ENCODE measurements at places on chromosomes 7 and 10.

- no peak for DNase-seq
These were observed 39.3 kb upstream of the DRGX start for GRCh38 chr10:49435225-49435624.

GRCh38 chr7:92799446-92800211 is 36.7 kb downstream of the CDK6 start:
- no peak for DNase-seq

DNA sequence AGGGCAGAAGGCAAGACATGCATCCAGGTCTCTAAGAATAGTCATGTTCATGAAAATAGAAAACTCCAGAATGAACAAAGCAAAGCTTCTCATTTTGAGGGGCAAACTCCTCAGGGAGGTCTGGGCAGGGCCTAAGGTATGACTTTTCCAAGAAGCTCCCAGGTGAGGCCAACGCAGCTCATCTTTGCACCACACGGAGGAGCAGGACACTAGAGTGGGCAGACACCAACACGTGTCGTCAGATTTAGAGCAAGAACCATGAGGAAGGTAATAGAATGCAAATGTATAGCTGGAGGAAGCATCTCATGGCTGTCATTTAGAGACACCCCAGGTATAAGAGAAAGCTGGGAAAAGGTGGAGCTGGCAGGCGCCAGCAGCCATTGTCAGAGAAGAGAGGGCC is 95.7 kb downstream of the WDFY4 start:
- no peak for DNase-seq

GRCh38 chr10:133388236-133388972 is 5.6 kb upstream of the MTG1 start:
- DNase-seq: no peak

- DNase-seq: no peak
These were observed 7.0 kb downstream of the AQP1 start for GRCh38 chr7:30918676-30919075.

DNA sequence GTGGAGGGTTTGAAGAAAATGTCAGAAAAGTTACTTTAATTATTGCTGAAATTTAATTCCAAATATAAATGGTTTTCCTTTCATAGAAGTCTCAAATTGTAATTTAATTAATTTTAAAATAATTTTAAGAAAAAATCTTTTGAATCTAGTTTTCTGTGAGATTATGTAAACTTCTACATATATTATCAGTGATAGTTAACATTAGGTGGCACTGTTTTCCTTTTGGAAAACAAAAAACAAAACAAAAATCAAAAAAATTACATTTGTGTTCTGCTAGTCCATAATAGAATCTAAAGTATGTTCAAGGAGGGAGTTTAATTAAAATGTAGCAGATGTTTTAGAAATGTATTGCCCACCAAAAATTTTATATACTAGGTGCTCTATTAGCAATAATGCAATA is 1456.7 kb downstream of the REEP3 start:
- no peak for DNase-seq

DNA sequence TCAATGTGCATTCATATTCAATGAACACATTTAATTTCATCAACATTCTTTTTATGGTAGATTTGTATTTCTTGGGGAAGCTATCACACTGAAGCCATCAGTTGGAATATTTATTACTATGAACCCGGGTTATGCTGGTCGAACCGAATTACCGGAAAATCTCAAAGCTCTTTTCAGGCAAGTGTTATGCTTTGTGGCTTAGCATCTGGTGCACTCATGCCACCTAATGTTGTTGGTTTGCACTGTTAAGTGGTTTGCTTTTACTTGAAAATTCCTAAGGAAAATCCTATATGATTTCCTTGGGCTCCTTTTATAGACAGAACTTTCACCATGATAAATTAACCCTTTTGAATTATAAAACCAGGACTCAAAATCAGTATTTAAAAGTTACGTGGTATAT is 147.9 kb downstream of the DNAH11 start:
- no peak for DNase-seq

DNA sequence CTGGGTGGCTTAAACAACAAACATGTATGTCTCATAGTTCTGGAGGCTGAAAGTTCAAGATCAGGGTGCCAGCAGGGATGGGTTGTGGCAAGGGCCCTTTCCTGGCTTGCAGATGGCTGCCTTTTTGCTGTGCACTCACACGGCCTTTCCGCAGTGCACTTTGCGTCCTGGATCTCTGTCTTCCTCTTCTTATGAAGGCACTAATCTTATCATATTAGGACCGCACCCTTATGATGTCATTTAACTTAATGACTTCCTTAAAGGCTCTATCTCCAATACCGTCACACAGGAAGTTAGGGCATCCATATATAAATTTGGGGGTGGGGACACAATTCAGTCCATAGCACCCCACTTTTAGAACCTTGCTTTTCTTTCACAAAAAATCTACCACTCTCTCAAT is 255.2 kb downstream of the SNX13 start:
- no peak for DNase-seq

DNA sequence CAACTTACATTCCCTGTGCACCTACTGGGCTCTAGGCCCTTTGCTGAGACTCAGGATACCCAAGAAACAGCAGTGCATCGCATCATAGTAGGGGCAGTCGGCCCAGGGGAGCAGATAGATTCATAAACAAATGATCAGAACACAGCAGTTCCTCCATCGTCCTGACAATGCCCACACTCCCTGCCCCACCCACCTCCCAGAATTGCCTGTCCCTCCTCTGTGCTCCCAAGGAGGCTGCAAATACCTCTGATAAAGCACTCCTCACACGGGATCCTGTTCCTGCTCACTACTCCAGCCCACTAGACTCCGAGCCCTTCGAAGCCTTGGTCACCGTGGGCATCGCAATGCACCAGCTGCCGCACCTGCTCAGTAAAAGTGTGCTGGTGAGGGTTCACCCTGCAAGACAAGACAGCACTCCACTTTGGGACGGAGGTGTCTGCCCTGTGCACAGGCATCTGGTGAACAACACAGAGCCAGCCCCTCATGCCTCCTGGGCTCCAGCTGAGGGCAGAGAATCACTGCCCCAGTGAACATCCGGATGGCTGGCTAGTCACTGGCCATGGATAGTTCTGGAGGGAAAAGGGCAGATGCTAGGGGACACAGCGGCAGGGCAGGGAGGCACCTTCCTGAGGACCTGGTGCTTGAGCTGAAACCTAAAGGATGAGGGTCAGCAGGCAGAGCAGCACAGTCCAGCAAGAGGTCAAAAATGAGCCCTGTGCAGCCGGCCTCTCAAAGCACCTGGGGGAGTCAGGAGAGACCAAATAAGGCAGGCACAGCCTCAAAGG is 60.7 kb downstream of the TNS3 start:
- DNase-seq: no peak

- DNase-seq: no peak
These were observed 30.4 kb upstream of the OTUD1 start for GRCh38 chr10:23408330-23408976.

DNA sequence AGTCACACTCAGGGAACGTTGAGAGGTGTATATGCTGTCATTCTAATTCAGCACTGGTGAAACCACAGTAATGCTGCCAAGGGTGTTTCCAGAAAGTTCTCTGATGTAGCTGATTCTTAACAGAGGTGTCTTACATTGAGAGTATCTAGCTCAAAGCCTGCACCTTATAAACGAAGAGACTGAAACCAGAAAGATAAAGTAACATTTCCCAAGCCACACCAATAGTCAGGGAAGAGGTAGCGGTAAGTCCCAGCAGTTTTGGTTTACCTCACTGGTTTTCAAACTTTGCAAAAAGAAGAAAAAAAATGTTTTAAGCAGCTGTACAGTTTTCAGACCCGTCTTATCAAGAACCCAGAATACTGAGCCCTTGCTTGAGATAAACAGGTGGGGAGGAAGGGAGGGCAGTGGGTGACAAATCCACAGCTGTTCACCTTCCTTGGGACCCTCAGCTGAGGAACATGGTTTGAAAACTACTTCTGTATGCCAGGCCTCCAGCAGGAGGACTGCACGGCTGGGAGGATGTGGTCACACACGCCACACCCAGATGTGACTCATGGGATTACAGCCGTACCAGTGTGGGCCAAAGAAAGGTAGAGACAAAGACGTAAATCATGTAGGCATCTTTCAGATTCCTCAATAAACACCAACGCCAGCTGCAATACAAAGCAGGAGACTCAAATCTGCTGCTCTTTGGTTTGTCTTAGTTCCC is 63.9 kb upstream of the GSDME start:
- no peak for DNase-seq

- DNase-seq: no peak
These were observed 634 bp upstream of the OR9A4 start for GRCh38 chr7:141915565-141915964.

DNA sequence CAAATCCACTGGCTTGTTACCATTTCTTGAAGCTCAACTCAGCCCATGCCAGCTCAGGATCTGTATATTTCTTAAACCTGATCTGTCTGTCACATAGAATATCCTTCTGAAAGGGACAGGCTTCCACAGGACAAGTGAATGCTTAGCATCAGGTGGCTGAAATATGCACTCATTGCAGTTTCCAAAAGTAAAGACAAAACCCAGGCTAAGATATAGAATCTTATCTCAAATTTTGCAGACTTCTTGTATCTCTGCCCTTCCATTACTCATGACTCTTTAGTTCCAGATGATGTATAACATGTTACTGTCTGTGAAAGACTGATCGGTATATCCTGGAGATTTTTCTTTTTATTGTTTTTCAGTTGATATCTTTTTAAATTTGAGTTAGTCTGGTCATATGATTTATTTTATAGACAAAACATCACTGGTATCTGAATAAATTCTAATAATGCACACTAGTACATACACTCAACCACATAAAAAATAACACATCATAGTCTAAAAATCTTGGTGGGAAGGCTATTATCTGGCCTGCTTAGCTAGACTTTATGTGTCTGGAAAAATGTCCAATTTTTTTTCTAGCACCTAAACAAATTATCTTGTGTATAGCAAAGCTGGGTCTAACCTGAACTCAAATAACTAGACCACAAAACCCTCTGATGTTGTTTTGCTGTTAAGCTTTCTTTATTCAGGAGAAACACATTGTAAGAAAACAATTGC is 182.6 kb downstream of the ADAM12 start:
- no peak for DNase-seq

GRCh38 chr10:47237316-47238260 is 62.4 kb upstream of the GDF10 start:
- DNase-seq: no peak

DNA sequence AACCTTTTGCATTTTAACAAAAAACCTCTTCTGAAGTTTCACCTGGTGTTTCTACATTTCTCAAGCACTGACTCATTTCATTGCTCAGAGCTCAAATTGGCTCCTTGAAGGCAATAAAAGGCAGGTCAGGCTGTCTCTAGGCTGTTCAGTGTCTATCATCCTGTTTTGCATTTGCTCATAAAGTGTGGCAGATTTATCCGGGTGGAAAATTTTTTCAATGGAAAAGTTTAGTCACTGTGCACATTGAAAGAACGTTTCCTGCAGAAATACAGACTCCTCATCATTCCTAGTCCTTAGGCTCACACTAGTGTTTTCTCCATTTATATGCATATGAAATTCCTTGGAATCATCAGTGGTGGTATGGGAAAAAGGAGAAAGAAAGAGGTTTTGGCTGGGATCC is 114.2 kb upstream of the DGKB start:
- DNase-seq: no peak

DNA sequence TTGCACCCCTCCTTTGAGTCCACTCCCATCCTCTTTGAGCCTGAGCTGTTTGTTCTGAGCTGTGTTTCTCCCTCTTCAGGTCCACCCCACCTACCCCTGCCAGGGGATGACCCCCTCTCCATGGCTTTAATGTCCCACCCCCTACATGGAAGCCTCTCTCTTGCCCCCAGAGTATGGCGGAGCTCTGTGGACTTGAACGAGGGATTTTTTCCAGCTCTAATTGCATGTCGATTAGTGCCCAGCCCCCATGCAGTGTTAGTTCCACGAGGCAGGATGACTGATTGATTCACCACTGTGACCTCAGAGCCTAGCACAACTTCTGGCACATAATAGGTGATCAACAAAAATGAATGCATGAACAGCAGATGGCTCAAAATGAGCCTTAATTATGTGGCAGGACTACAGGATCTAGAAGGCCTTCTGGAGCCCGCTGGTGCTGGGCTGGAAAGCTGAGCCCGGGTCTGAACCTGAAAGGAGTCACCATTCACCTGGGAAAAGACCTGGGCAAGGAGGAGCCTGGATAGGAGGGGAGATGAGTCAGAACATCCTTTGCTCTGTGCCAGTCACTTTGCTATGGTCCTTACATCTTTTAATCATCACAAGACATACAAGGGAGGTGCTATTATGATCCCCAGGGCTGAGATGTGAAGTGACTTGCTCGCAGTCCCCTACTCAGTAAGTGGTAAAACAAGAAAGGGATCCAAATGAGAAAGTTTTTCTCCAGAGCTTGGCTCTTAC is 17.1 kb upstream of the SLC18A2 start:
- no peak for DNase-seq

- peak; percentile 87 for DNase-seq
These were observed 169.5 kb upstream of the KLF14 start for GRCh38 chr7:130903358-130903974.

- no peak for DNase-seq
These were observed 25.1 kb upstream of the LIMK1 start for GRCh38 chr7:74058486-74058885.

- no peak for DNase-seq
These were observed 4.9 kb downstream of the PRTFDC1 start for GRCh38 chr10:24947304-24948097.

DNA sequence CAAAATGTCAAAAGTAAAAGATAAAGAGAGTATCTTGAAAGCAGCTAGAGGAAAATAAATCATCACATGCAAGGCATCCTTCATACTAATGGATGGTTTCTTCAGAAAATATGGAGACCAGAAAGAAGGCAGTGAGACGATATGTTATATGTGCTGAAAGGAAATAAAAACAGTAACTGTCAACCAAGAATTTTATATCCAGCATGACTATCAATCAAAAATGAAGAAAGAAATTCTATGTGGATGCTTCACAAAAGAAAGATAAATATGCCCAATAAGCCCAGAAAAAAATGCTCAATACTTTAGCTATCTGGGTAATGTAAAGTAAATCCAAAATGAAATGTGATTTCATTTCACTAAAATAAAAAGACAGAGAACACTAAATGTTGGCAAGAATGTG is 142.1 kb downstream of the DGKI start:
- DNase-seq: no peak

DNA sequence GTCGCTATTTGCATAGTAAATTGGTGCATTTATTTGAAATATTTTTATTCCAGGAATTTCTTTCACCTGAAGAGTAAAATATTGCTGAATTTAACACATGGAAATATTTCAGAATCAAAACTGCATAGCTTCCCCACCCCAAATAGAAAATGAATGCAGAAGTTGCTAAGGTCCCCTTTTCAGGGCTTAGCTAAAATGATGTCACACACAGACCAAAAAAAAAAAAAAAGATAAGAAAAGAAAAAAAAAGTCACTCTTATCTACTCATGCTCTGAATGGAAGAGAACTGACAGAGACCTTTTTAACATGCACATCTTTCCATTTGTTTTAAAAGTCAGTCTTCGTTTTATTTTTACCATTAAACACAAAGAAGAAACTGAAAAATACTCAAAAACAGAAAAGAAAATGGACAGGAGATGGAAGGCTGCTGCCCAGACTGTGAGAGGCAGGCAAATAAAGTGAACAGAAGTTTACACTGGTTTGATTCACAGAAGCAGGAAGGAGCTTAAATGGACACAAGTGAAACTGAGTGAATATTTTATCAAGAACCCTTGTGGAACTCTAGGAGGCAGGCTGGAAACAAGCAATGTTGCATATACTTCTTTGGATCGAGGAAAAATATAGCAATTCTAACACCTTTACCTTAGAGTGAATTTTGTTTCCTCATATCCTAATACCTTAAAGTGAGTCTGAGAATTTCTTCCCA is 32.0 kb downstream of the PSMC2 start:
- no peak for DNase-seq

Measured in stromal cell of bone marrow (primary cell).